ENCODE measurements at places on chromosomes 2 and 18.
A peak's percentile ranks its signal among the peaks of the same experiment; 100 is the strongest.

- DNase-seq, result no peak
Observed at GRCh38 chr2:85458601-85459563, 40.4 kb downstream of the SH2D6 start.

GRCh38 chr2:151878655-151879563 is 50.7 kb upstream of the ARL5A start:
- peak; percentile 9 for DNase-seq

DNA sequence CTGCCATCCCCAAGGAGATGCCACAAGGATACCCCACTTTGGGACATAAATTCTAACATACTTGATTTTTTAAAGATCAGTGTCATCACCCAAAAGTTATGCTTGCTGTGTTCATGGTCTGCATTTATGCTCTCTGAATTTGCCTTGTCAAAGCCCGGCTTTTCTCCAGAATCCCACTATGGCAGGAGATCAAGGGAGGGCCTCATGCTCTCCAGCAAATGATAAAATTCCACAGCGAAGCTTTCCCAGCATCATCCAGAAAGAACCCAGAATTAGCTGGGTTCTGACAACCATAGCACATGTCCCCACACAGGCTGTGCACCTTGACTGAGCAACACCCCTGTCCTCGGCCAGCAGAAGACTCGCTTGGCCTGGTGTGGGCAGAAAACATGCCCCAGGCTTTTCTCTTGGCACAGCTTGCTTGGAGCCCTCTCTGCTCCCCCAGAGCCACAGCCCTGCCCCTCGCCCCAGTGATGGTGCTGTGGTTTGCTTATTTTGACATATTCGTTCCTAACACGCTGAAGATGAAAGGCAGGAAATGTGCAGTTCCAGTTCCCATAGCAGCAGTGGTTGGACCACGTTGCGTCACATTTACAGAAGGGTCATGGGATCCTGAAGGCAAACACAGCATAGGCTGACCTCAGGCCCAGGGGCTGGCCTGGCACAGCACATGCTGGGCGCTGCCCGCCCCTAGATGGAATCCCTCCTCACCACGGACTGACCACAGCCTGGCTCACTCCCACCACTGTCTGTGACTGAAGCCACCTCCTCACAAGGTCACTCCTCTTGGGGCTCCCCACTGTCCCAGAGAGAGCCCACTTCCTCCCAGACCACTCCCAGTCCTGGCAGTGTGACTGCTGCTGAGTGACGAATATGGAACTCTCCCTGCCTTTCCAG is 14.1 kb upstream of the CHRNA1 start:
- DNase-seq, result peak; percentile 89

GRCh38 chr18:46437061-46437460 is 220.0 kb downstream of the LOXHD1 start:
- DNase-seq, result no peak

Measured in fibroblast of upper back skin (primary cell).